ENCODE measurements at places on chromosomes 3 and 15.
A peak's percentile ranks its signal among the peaks of the same experiment; 100 is the strongest.

GRCh38 chr3:156973954-156974353 lies 147.8 kb downstream of the LEKR1 start:
- DNase-seq = no peak

- no peak for DNase-seq
Observed at GRCh38 chr3:65979162-65979561, 59.6 kb downstream of the MAGI1 start.

- DNase-seq = no peak
Observed at GRCh38 chr3:192928720-192929119, 11.1 kb upstream of the MB21D2 start.

DNA sequence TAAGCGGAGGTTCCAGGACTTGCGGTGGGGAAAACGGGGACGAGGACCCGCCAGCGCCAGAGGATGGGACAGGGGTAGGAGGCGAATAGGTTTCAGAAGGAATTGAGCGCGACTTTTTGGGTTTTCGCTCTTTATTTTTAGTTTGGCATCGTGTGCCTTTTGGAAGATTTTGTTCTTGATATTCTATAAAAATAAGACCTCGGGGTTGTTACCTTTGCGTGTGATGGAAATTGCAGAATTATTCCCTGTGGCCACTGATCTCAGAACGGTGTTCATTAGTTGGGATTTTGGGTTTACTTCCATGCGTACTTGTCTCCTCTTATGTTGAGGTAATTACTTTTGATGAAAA lies 453 bp upstream of the CCDC14 start:
- no peak for DNase-seq

GRCh38 chr3:3800080-3800455 lies 837 bp downstream of the LRRN1 start:
- no peak for DNase-seq

GRCh38 chr3:66817951-66818557 lies 180.1 kb upstream of the KBTBD8 start:
- DNase-seq = no peak

GRCh38 chr3:125078951-125079674 lies 23.3 kb upstream of the HEG1 start:
- DNase-seq = peak; percentile 18

GRCh38 chr15:100183921-100184495 lies 157.8 kb downstream of the ADAMTS17 start:
- DNase-seq = no peak

- DNase-seq = no peak
Observed at GRCh38 chr3:12974819-12975218, 98.4 kb downstream of the IQSEC1 start.

GRCh38 chr3:167983583-167983982 lies 112.1 kb downstream of the GOLIM4 start:
- no peak for DNase-seq

DNA sequence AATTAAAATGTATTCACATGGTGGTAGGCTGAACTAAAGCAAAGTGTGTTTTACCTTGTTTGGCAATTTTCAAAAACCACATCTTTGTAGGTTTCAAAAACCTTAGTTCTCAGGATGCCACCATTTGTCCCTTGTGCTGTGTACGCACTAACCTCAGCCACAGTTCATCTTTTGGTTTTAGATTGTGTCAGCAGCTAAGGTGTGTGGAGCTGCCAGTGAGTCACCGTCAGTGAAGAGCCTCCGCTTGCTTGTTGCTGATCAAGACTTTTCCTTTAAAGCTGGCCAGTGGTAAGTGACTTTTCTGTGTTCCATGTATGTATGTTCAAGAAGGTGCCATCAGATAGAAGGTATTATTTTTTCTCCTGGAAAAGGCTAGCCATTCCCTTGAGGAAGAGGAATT lies 21.1 kb downstream of the OXNAD1 start:
- no peak for DNase-seq

GRCh38 chr3:123679712-123680386 lies 95.0 kb upstream of the HACD2 start:
- no peak for DNase-seq

- no peak for DNase-seq
Observed at GRCh38 chr3:59970376-59970775, 920.6 kb upstream of the CFAP20DC start.

DNA sequence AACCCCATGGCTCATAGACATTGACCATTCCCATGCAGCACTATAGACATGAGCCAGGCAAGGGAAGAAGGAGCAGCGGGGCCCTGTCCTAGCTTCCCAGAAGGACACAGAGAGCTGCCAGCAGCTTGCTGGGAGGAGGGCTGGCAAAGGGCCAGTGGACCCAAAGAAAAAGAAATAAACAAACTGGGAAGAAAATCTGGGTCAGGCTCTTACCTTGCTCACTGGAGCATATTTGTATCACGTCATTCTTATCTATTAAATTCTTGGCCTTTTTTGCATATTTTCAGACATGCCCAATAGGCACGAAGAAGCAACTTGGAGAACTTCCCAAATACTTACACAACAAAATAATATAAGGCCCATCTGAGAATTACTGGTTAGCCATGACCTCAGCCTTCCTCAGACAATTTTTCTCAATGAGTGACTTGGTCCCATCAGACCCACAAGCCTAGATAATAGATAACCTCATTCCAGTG lies 28.4 kb downstream of the RASGRP1 start:
- no peak for DNase-seq

DNA sequence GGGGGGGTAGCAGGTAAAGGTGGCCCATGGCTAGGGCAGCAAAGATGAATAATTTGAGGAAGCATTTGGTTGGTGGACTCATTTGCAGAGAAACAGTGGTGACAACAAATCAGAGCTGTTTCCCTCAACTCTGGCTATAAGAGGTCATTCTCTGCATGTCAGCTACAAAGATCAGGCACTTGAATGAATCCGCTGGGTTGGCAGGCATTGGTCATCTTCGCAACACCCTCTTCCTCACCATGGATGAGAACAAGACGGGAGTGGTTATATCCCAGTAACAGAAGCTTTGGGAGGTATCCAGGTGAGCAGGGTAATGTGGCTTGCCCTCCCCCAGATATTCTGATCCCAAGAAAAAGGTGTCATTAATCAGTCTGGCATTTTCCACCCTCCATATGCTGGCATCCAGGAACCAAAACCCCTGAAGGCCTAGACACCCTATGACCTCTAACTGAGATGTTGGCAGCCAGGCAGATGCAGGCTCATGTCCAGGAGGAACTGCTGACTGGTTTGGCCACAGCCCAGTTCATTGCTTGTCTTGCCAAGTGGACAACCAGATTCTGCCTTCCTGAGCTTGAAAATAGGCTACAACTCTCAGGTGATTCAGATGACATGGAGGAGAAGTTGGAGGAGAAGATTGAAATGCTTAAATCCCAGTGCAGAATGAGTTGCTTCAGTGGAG lies 108.9 kb upstream of the TRIM42 start:
- DNase-seq = no peak

GRCh38 chr15:23420806-23421575 lies 26.1 kb downstream of the GOLGA6L2 start:
- peak; percentile 17 for DNase-seq

- peak; percentile 63 for DNase-seq
Observed at GRCh38 chr3:62201438-62202035, 171.8 kb downstream of the FEZF2 start.

All from dermis blood vessel endothelial cell (primary cell).